ENCODE measurements at places on chromosomes 3 and 15.

DNA sequence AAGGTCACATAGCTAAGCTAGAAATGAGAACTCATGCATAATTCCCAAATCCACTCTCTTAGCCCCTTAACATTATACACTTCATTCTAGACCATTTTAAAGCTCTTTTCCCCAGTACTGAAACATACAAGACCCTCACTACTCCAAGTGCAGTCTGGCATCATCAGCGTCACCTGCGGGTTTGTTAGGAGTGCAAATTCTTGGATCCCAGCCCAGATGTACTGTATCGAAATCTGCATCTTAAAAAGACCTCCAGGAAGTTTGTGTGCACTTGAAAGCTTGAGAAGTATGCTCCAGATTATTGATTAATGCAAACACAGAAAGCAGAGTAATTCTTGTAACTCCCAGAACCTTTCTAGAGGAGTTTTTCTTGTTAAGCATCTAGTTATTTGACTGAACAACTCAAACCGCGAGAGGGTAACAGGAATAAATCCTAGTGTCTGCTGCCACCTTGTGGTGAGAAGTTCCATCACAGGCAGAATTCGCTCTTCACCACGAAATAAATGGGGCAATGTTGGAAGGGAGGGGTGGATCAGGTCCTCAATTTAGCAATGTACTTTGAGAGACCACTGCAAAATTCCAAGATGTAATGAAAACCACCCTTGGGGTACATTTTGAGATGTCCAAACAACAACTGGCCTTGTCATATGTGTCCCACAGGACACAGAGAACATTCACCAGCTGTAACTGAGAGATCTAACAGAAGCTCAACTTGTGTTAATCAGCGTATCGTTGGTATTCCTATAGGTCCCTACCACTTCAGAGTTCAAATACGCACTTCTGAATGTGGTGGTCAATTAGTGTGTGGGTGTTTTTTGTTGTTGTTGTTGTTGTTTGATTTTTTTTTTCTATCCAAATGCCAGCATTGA is 583 bp upstream of the C3orf49 start:
- peak; percentile 51 for DNase-seq

GRCh38 chr3:143237077-143237627 is 117.6 kb downstream of the CHST2 start:
- DNase-seq: no peak

DNA sequence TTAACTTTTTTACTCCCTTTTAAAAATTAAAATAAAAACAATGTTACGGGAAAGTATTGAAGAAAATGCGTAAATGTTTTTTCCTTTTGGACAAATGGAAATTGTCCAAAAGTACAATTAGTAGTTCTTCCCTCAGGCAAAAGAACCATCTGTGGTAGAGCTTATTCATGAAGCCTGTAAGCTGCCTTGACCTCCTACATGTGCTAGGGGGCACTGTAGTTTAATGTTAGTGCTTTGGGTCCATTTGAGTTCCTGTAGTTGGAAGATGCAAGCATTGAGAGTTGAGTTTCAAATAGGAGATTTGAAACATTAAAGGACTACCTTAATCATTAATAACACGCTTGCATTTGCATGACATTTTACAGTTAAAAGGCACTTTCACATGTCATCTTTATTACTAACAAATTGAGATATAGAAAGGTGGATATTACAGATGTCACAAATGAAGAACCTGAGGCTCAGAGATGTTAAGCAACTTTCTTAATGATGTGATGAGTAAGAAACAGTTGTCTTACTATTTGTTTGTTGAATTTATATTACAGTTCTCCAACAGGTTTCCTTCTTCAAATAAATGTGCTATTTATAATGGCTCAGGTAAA is 1.8 kb upstream of the ZNF385D start:
- no peak for DNase-seq

GRCh38 chr3:130607553-130608154 is 90.7 kb downstream of the COL6A6 start:
- no peak for DNase-seq

- no peak for DNase-seq
These were observed 220.8 kb downstream of the MTHFS start for GRCh38 chr15:79675982-79676381.

GRCh38 chr3:18445401-18446148 is 20.4 kb upstream of the SATB1 start:
- peak; percentile 79 for DNase-seq

DNA sequence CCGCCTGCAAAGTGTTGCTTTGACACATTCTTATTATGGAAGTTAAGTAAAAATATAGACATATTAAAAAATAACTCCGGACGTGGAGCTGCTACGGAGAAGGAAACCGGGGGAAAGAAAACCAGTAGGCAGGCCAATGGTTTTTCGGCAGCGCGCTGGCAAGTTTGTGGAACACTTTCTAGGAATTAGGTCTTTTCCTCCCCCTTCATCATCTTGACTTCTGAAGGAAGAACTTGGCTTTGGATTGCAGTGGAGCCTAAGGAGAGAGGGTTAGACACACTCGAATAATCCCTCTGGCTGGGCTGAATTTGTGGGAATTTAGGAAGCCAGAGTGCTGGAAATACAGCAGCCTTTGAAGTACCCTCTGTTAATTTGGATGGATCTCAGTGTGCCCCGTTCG is 317 bp downstream of the ROBO2 start:
- no peak for DNase-seq

Data from activated T-cell treated with anti-CD3 and anti-CD28 coated beads, Interleukin-2, amount 50 U/mL, for 1 hour (primary cell).